ENCODE measurements at places on chromosomes 7 and 10.

- DNase-seq, result no peak
Observed at GRCh38 chr10:103626178-103626577, 132.7 kb downstream of the NEURL1 start.

DNA sequence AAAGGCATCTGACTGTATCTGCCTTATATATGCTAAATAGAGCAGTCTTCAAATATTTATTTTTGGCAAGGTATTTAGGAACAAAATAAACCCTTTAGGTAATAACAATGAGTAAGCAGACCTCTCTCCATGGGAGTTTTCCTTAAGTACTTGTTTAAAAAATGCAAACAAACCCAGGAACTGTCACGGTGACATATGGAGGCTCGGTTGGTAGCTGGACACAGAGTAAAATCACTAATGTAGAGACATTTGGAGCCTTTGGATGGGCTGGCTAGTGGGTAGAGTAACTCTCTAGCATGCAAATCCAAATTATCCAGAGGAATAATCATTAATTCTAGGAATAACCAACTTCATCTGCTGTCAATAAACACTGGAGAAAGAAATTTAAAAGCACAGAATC lies 71.6 kb upstream of the LAMB4 start:
- no peak for DNase-seq

DNA sequence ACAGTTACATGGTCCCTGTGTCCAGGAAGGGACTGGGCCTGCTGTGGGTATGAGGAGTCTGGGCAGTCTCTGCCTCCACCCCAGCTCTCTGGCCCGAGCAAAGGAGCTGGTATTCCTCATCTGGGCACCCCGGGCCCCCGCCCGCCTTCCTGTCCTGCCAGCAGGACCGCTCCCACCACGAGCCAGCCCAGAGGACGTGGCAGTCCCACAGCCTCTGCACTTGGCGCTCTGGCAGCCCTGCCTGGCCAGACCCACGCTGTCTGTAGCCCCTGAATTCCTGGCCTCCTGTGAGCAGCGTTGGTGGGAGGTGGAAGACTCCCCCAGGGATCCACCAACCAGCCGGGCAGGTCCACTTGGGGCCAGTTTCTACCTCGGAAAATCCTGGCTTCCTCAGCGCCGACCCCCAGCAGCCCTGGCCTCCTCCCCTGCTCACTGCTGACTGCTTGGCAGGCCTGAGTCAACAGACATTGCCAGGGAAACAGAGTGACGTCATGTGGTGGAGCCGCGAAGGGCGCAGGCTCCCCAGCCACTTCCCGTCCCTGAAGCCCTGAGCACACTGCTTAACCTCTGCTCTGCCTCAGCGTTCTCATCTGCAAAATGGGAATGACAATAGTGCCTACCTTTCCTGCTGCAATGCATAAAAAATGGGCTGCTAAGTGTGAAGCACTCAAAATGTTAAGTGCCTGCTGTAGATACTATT lies 21.6 kb upstream of the LIMK1 start:
- DNase-seq, result no peak

GRCh38 chr10:106615081-106615480 lies 549.4 kb downstream of the SORCS1 start:
- DNase-seq, result no peak

DNA sequence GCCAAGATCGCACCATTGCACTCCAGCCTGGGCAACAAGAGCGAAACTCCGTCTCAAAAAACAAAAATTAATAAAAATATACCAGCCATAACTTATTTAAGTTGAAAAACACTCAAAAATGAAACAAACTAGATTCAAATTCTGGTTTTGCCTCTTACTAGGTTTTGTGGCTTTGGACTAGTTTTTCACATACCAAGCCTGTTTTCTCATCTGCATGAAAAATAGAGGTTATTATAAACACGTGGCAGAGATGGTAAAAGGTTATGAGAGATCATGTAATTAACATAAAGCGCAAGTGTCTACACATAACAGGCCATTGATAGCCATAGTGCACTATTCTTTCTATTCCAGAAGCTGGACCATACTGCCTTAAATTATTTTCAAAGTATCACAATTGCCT lies 35.5 kb upstream of the CABCOCO1 start:
- DNase-seq, result no peak

All from right renal pelvis (tissue), 4 donors.